ENCODE measurements at places on chromosomes 5 and 9.

DNA sequence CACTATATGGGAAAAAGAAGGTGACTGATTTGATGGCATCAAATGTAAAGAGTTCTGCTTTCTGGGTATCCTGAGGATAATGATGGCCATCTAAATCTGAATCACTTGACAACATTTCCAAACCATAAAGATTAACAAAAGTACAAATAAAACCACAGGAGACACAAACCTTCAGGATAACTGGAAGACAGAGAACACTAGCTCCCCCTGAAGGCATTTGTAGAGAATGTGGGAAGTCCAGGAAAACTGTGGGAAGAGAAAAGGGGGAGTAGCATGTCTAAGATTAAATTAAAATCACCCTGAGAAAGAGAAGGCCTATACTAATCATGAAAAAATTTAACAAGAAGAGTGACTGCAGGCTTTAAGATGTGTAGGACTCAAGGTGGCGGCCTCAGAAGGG lies 116.2 kb downstream of the PRELID2 start:
- DNase-seq, result no peak

DNA sequence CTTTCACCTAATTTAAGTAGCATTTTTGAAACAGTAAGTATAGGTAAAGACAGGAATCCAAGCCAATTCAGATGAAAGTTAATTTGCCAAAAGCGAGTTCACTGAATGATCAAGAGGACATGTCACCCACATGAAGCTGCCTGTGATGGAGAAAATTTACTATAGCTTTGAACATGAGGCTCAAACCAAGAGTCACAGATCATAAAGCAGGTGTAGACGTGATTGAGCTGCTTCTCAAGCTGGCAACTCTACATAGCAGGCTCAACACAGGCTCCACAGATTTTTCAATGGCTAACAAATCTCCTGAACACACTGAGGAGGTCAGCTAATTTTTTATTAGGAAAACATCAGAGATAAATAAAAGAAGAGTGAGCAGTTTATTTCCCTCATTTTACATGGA lies 173.7 kb downstream of the FAM114A2 start:
- no peak for DNase-seq

GRCh38 chr9:95134457-95134881 lies 183.0 kb downstream of the FANCC start:
- no peak for DNase-seq

GRCh38 chr5:179115307-179115706 lies 55.1 kb downstream of the ZNF354C start:
- no peak for DNase-seq

DNA sequence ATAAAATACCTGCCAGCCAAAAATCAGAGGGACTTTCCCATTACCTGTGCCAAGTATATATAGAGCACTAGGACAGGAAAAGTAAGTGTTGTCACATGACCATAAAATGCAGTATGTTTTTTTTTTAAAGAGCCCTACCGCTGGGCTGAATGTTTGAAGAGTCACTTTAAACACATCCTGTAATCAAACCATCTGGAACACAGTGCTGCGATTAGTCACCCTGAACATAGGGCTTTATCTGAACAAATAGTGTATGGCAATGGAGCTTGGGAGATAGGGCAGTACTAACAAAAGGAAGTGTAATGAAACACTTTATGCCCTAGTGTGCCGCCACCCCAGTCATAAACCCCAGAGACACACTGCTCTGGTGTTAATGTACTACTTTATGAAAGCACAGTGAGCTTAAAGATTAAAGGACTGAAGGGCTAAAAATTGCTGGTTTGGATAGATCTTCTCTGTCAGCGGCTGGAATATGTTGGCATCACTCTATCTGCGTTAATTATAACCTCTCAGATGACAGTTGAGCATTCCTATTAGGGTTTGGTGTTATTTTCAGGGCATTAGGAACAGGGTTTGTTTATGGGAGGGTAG lies 90.4 kb downstream of the ZNF608 start:
- DNase-seq, result no peak

DNA sequence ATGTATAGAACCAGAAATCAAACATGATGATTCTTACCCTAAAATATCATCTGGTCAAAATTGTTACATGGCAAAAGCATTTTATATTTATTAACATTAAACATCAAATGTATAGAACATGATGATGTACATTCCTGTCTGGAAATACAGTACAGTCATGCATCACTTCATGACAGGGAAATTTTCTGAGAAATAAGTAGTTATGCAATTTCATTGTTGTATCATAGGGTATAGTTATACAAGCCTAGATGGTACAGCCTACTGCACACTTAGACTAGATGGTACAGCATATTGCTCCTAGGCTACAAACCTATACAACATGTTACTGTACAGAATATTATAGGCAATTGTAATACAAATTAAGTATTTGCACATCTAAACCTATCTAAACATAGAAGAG lies 64.6 kb upstream of the VCAN start:
- DNase-seq, result no peak

DNA sequence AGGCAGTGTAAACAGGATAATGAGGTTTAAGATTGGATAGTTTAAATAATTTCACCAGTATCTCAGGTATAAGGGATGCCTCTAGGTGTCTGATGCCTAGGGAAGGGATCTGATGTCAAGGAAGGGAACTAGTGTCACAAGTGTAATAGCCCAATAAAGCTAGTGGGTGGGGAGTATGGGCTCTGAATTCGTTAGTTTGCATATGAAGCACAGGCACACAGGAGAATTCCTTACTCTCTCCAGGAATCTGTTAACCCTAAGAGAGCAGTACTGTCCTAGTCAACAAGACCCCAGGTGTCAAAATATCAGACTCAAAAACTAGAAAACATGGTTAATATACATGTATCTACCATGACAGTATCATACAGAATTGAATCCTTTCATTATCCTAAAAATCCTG lies 352.5 kb upstream of the CYLC2 start:
- DNase-seq, result no peak

GRCh38 chr5:56677690-56678305 lies 137.6 kb upstream of the MAP3K1 start:
- DNase-seq, result no peak

Measured in stimulated activated CD8-positive, alpha-beta memory T cell treated with anti-CD3 and anti-CD28 coated beads, Interleukin-4, amount 100 ng/mL, for 1 hour (primary cell).